ENCODE measurements at places on chromosomes 13 and 19.

DNA sequence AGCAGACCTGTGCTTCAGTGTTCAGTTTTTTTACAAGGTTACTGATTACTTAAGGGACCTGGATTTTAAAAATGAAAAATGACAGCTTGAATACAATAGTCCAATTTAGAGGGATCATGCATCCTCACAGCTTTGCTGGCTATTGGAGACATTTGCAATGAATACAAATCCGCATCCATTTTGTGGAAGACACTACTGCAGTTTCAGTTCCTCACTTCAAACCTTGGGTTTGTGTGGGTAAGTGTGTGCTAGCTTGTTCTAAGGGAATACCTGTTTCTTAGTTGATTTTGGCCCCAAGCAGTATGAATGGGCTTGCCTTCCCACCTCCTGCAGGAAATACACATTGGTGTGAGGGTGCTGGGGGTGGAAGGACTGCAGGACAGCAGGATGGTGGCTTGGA, 222.4 kb downstream of the OLFM4 start:
- no peak for DNase-seq

GRCh38 chr13:106186366-106187030, 349.0 kb downstream of the EFNB2 start:
- DNase-seq = peak; percentile 52

- no peak for DNase-seq
These were observed 540.6 kb upstream of the SPRY2 start for GRCh38 chr13:80881495-80881894.

DNA sequence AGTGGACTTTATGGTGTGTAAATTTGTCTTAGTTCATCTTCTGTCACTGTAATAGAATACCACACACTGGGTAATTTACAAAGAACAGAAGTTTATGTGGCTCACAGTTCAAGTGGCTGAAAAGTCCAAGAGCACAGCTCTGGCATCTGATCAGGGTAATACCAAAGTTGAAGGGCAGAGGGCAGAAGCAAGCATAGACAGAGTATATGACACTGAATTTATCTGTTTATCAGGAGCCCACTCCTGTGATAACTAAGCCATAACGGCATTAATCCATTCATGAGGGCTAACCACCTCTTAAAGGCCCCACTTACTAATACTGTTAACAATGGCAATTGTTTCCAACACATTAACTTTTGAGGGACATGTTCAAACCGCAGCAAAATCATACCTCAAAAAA, 4.0 kb upstream of the RFXAP start:
- no peak for DNase-seq

GRCh38 chr19:52749780-52750179, 14.9 kb upstream of the ZNF611 start:
- DNase-seq = no peak
